ENCODE measurements at places on chromosomes 1 and 21.

- no peak for DNase-seq
Measured at GRCh38 chr21:16308269-16308668, 578.5 kb downstream of the USP25 start.

- no peak for DNase-seq
Measured at GRCh38 chr1:4336507-4336906, 317.9 kb upstream of the AJAP1 start.

- no peak for DNase-seq
Measured at GRCh38 chr1:109370712-109371340, 26.9 kb downstream of the SORT1 start.

- no peak for DNase-seq
Measured at GRCh38 chr1:223780949-223781348, 64.8 kb downstream of the TP53BP2 start.

DNA sequence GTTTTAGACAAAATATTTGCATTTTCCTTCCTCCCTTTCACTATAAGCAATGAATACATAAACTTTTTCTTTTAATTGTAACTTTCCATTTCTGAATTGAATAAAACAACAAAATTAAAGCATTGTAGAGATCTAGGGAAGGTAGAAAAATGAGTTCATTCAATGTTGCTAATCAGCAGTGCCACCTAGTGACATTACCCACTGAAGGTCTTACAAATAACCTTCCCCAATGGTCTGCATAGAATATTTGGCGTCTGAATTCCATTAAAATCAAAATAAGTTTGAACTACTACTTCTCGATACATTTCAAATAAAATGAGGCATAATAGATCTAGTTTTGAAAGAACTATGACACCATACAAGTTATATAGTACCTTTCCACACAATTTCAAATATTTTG is 19.6 kb downstream of the FH start:
- DNase-seq = no peak

GRCh38 chr1:95731466-95731865 is 497.5 kb downstream of the RWDD3 start:
- DNase-seq = no peak

All from thoracic aorta (tissue), 2 donors.